ENCODE measurements at places on chromosomes 1 and 21.

DNA sequence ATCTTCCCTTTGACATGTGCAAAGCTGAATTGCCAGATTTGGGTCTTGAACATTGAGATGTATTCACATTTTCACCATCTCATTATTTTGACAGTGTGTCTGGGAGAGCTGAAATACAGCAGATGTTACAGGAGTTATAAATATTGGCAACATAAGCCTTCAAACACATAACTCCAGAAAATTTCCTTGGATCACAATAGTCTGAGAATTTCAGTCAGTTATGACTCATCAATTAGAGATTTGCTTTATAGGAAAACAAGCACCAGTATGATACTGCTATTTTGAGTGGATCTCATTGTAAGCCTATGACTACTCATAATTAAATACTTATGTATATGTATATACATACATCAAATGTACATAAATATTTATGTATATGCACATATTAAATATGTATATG is 1171.8 kb downstream of the AMY1C start:
- no peak for DNase-seq

DNA sequence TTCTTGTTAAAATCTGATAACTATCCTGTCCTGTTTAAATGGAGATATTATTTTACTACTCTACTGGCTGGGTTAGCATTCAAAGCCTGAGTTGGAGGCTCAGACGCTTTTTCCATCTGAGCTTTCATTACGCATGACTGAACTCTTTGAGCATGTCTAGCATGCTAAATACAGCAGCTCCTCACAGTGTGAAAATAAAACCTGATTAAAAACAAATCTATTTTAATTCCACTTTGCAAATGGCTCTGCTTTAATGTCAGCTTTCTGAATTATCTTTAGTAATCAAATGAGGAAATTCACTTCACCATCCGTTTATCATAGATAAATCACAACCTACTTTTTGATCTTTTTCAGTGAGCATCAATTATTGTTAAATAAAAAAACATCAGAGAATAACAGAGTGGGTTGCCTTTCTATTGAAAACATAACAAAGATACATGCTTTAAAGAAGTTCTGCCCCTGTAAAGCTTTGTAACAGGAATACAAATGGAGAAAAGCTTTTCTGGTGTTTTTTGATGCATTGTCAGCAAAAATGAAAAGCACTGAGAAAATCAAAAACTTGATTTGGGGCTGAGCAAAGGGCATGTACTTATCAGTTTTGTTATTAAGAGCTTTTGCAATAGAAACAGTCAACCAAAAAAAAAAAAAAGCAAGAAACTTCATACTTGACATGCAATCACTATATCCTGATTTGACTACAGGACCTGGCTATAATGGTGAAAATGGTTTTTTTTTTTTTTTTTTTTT is 3.5 kb upstream of the SPEN start:
- DNase-seq, result no peak

- no peak for DNase-seq
Measured at GRCh38 chr1:78091215-78091813, 45.5 kb downstream of the GIPC2 start.

GRCh38 chr1:25523542-25523941 is 19.9 kb upstream of the LDLRAP1 start:
- no peak for DNase-seq

GRCh38 chr1:171204296-171204695 is 19.2 kb downstream of the FMO2 start:
- no peak for DNase-seq

GRCh38 chr1:171433451-171433850 is 51.9 kb upstream of the PRRC2C start:
- DNase-seq, result no peak

- no peak for DNase-seq
Measured at GRCh38 chr1:100773444-100773843, 53.9 kb downstream of the VCAM1 start.

DNA sequence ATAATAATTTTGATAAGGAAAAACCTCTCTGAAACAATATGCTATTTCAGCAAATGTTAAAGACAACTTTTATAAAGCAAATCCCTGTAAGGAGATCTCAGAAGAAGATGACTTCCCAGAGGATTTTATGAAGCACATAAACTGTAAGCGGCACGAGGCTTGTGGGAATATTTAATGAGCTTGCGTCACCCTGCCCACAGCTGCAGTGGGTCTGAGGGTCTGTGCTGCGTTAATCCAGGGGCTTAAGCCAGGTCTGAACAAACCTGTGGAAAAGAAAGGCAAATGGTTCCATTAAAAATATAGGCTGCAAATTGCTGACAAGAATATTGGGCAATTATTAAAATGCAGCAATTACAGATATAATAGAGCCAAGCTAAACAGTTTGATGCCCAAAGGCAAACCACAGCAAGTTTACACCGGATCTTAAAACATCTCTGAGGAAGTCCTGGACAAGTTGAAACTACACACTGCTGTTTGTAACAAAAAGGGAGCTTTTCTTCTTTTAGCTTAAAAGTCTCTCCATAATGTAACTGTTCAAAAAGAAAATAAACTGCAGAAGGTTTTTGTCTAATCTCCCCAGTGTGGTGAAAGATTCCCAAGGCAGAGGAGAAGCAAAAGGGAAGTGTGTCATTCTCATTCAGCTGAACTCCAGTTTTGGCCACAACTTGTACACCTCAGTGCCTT is 21.8 kb downstream of the TGFBR3 start:
- no peak for DNase-seq

GRCh38 chr1:184504040-184504954 is 117.5 kb downstream of the C1orf21 start:
- no peak for DNase-seq

GRCh38 chr21:44686843-44687561 is 5.0 kb upstream of the KRTAP12-1 start:
- DNase-seq, result no peak

DNA sequence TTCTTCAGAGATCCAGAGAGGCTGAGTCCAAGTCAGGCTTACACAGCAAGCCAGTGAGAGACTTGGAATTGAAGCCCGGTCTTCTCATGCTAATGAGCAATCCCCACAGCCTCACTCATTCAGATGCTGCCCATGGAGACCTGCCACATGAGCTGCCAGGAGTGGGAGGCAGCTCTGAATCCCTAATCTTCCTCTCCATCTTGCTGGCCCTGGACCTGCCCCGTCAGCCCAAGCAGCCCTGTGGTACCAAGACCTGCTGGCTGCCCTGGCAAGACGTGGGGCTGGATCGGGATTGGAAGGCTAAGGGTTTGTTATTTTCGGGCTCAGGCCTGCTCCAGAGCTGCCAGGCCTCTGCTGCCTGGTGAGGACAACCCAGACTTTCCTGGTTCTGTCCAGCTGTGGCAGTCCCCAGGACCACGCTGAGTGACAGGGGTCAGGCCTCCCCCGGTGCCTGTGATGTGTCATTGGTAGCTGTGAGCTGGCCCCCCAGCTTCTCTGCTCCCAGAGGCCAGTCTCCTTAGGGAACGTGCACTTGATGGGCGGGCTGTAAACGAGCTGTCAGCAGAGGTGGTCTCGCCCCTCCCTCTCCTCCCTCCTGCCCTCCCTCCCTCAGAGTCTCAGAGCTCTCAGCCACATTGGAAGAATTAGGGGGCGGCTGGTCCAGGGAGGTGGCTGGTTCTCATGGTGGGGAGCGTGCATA is 135.0 kb downstream of the FOXD2 start:
- no peak for DNase-seq

DNA sequence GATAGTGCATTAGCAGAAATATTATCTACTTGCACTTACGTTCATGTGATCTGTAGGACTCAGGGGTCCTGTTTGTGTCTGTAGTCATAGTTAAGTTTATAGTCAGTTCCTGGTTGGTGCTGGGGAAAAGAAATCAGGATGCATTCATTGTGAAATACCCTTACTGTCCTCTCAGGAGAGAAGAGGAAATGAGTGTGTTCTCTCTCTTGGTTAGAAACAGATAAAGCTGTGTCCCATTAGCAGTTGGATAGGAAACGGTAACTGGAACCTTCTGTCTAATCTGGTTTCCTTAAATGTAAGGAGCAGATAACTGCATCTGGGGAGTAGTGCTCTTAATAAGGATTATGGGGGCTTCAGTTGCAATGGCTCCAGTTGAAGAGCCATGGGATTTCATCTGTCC is 8.9 kb downstream of the SDCCAG8 start:
- no peak for DNase-seq

GRCh38 chr1:234719454-234720251 is 109.7 kb upstream of the IRF2BP2 start:
- no peak for DNase-seq

DNA sequence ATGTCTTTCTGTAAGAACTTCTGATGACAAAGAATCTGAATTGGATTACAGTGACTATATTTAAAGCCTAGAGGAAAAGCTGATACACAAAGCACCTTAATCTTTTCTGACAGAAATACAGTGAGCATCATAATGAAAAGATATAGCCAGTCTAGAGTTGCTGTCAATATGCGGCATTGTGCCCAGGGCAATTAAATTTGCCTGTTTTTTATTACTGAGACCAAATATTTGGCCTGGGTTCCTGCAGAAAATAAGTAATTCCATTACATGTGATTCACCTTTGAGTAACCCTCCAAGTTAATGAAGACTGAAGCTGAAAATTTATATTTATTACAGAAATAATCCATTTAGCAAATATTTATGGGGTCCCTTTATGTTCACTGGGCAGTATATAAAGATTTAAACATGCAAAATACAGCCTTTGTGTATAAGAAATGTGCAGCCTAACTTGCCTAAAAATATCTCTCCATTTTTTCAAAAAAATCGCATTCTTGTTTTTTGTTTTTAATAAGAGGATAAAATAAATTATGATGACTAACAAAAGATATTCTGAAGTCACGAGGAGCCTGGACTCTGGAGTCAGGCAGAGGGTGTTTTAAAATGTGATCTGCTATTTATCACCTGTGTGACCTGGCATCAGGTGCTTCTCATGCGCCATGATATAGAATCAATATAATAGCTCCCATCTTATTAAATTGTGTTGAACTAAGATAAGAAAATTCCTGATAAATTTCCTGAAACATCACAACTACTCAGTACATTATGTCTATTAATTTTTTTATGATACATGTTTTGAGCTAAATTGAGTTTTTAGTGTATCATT is 83.6 kb downstream of the SGIP1 start:
- no peak for DNase-seq

- DNase-seq, result no peak
Measured at GRCh38 chr1:178634445-178634844, 90.6 kb upstream of the RALGPS2 start.

DNA sequence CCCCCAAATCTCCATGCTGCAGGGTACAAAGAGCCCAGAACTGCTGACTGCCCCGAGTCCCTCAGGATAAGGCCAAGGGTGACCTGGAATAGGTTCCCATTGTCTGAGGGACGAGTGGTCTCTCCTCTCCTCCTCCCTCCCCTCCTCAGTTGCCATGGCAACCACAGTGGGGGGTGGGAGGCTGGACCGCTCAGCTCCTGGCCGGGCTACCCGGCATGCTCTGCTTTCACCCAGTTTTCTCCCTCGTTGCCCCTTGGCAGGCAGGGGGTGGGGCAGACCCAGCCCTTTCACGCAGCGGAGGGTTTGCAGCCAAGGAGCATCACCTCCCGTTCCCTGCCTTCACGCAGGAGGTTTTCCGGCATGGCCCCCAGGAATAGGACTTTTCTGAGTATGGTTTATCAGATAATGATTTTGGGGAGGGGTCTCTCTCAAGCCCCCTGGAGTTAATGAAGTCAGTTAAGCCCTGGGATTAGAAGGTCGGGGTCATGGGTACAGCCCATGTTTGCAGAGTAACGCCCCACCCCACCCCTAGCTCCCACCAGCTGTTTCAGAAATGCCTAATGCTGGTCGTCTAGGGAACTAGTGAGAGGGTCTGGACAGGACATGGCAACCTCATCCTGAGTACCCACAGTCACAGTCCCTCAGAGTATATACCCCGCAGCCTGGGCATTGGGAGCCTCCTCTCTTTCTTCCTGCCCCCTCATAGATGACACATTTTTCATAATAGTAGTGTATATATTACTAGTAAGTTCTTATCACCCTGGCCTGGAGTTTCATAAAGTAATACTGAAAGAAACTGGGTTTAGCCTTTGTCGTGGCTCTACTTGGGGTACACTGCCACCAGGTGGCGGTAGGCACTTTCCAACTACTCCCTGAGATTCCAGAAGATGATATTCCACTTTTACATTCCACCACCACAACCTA is 20.7 kb downstream of the C1QB start:
- DNase-seq, result no peak

GRCh38 chr1:168421399-168422004 is 122.3 kb downstream of the XCL2 start:
- DNase-seq, result no peak

DNA sequence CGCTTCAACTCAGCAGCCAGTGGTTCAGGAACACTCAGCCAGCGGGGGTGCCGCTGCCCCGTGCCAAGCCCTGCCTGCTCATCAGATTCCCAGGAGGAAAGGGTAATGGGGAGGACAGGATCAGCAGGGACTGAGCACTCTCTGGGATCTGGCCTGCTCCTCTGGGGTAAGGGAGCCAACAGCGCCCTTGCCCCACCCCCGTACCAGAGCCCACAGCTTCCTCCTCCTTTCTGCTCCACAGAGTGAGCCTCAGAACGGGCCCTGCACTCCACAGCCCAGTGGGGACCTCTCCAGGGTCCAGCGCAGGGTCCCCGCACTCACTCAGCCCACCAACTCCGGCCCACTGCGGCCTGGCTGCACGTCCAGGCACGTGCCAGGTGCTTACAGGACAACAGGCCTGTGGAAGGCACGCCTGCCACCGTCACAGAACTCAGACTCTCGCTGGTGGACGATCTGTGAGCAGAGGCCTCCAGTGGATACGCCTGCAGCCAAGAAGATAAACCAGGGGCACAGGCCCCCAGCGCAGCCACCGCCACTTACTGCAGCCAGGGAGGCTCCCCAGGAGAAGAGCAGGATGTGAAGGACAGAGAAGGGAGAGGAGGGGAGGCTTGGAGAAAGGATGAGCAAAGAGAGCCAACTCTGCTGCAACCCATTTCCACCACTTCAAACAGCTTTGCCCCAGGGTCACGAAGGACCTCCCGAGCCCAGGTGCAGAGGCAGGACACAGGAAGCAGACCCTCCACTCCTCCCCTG is 2.1 kb downstream of the MEGF6 start:
- DNase-seq, result no peak

DNA sequence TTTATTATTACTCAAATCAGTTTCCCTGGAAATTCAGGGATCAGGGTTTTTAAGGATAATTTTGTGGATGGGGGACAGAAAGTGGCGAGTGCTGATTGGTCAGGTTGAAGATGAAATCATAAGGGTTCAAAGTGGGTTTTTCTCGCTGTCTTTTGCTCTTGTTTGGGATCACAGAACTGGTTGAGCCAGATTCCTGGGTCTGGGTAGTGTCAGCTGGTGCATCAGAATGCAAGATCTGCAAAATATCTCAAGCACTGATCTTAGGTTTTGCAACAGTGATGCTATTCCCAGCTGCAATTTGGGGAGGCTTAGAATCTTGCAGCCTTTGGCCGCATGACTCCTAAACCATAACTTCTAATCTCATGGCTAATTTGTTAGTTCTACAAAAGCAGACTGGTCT is 9.3 kb downstream of the CHI3L2 start:
- DNase-seq, result no peak

- no peak for DNase-seq
Measured at GRCh38 chr1:248793592-248793991, 32.1 kb downstream of the SH3BP5L start.

- DNase-seq, result no peak
Measured at GRCh38 chr1:60620087-60620486, 462.3 kb upstream of the NFIA start.

- no peak for DNase-seq
Measured at GRCh38 chr1:59415881-59416280, 119.0 kb downstream of the FGGY start.
